ENCODE measurements at places on chromosomes 7 and 10. TPM values are rescaled to one million over a fixed set of nuclear protein-coding genes. Genes with fewer than 3 reads are reported as not detected.

The CCL24 gene
- not detected for total RNA-seq

The LUC7L2 gene
- total RNA-seq, result 121 TPM

The ARHGEF35 gene
- 4.2 TPM for total RNA-seq

The LEP gene
- total RNA-seq, result not detected

The LRRD1 gene
- not detected for total RNA-seq

The TNKS2 gene
- 33.8 TPM for total RNA-seq

The FFAR4 gene
- not detected for total RNA-seq

The SLC26A5 gene
- total RNA-seq, result not detected

The ABCB8 gene
- total RNA-seq, result 67.8 TPM

The CACNA2D1 gene
- total RNA-seq, result not detected

The AKR1C1 gene
- total RNA-seq, result 1.1 TPM

The SFR1 gene
- total RNA-seq, result 16.1 TPM

The CHN2 gene
- total RNA-seq, result 2.4 TPM

The AKR1C2 gene
- 0.17 TPM for total RNA-seq

The CPEB3 gene
- 2.2 TPM for total RNA-seq

The GRM3 gene
- total RNA-seq, result not detected
